ENCODE measurements at places on chromosomes 5 and 9. TPM values are rescaled to one million over a fixed set of nuclear protein-coding genes. Genes with fewer than 3 reads are reported as not detected.

BRINP1 gene
- total RNA-seq: 0.11 TPM

FGF18 gene
- not detected for total RNA-seq

CAMK4 gene
- total RNA-seq: 2.7 TPM

IL31RA gene
- not detected for total RNA-seq

PCDHA12 gene
- total RNA-seq: not detected

PCDHGB5 gene
- total RNA-seq: 6.3 TPM

CD14 gene
- total RNA-seq: 58.1 TPM

OR1Q1 gene
- total RNA-seq: not detected

ARL10 gene
- 2.6 TPM for total RNA-seq

C7 gene
- 8.2 TPM for total RNA-seq

FCN1 gene
- total RNA-seq: not detected

LHX6 gene
- total RNA-seq: 0.53 TPM

CTXN3 gene
- not detected for total RNA-seq

KLHL3 gene
- 1.7 TPM for total RNA-seq

SLC23A1 gene
- not detected for total RNA-seq

OGN gene
- 0.76 TPM for total RNA-seq

SH3GL2 gene
- 0.19 TPM for total RNA-seq

AGXT2 gene
- not detected for total RNA-seq

PCDHGA3 gene
- total RNA-seq: 0.56 TPM

HSPB3 gene
- 2.4 TPM for total RNA-seq

LRSAM1 gene
- 12.2 TPM for total RNA-seq

MED7 gene
- 4.7 TPM for total RNA-seq

SPATA31A3 gene
- not detected for total RNA-seq
